ENCODE measurements at places on chromosomes 2 and 18.

- DNase-seq: no peak
- H3K27me3 ChIP-seq: no peaks in the 10 kb centered on the region
- no peaks in the 10 kb centered on the region for H3K36me3 ChIP-seq
- no peak overlapping the region for H3K4me3 ChIP-seq
- no peaks in the 10 kb centered on the region for H3K4me1 ChIP-seq
Measured at GRCh38 chr2:199488772-199489400, 31.1 kb upstream of the SATB2 start.

GRCh38 chr2:175282300-175282699 is 100.8 kb upstream of the ATP5MC3 start:
- DNase-seq: no peak
- no peaks in the 10 kb centered on the region for H3K36me3 ChIP-seq
- H3K27ac ChIP-seq: no peak overlapping the region
- H3K4me1 ChIP-seq: no peaks in the 10 kb centered on the region

DNA sequence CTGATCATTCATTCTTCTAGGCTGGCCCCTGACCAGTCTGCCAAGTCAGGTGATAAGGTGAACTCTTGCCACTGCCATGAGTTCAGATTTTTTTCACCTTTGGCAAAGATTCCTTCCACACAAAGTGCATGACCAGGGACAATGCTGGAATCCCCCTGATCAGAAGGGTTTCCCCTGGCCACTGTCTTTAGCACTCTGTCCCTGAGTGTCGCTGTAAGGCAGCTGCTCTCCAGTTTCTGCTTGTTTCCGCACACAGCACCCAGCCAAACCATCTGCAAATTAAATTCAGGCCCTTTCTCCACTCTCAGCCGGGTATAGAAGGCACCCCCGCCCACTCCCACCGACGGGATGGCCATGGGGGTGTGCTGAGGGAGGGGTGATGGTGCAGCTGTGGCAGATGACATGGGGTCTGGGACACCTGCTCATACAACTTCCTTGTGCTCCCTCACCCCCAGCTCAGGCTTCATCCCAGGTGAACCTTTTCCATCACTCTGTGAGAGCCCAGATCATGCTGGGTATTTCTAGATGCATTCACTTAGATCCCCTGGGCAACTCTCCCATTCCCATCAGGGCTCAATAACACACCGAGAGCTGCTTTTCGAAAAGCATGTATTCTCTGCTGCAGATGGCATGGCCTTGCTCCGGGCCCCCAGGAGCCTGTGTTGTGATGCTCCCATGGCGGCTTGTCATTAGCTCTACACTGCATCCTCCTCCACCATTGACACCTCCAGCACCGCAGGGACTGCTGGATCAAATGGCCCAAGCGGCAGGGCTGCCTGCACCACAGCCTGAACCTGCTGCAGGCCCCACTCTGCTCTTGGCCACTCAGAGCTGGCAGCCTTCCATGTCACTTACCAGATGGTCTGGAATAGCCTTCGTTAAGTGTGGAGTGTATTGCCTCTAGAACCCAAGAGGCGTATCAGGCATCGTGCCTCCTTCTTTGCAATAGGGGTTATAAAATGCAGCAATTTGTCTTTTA is 52.3 kb upstream of the ROCK2 start:
- H3K27ac ChIP-seq: no peak overlapping the region
- DNase-seq: no peak
- H3K27me3 ChIP-seq: no peaks in the 10 kb centered on the region
- no peaks in the 10 kb centered on the region for H3K4me1 ChIP-seq
- H3K4me3 ChIP-seq: no peak overlapping the region
- H3K36me3 ChIP-seq: no peaks in the 10 kb centered on the region

DNA sequence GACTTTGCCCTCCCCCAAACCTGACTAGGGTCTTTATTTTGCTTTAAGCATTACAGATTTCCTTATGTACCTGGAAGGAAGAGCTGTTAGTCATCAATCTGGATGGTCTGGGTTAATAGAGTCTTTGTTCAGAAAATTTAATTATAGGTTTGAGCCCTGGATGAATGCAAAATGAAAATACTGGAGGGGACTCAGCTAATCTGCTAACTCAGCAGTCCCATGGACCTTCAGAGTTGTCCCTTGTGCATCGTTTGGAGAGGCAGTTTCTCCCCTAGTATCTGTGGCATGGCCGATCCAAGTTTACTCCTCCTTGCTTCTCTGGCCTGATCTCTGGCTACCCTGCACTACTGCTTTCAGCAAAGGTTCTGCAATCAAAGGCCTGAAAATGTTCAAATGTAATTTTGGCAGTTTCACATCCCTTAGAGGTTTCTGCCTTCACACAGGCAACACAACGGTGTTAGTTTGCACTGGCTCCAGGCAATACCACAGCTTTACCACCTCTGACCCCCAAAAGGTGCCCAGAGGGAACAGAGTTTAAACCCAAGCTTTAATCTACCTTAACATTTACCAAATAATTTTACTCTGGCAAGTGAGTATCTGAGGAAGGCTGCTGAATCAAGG is 134.3 kb downstream of the THADA start:
- no peaks in the 10 kb centered on the region for H3K27me3 ChIP-seq
- peak overlapping the region; percentile 75 for H3K27ac ChIP-seq
- DNase-seq: no peak
- H3K36me3 ChIP-seq: no peaks in the 10 kb centered on the region

GRCh38 chr2:199160081-199160480 is 297.7 kb downstream of the SATB2 start:
- H3K27me3 ChIP-seq: no peaks in the 10 kb centered on the region
- no peak for DNase-seq
- H3K4me3 ChIP-seq: no peak overlapping the region
- no peak overlapping the region for H3K27ac ChIP-seq
- no peaks in the 10 kb centered on the region for H3K36me3 ChIP-seq

GRCh38 chr2:98543214-98543613 is 65.1 kb downstream of the COA5 start:
- no peaks in the 10 kb centered on the region for H3K4me1 ChIP-seq
- no peak for DNase-seq
- H3K27me3 ChIP-seq: no peaks in the 10 kb centered on the region
- no peak overlapping the region for H3K4me3 ChIP-seq

GRCh38 chr2:108169982-108170625 is 69.7 kb upstream of the SULT1C3 start:
- no peak overlapping the region for H3K4me3 ChIP-seq
- H3K27ac ChIP-seq: no peak overlapping the region
- no peak for DNase-seq
- no peaks in the 10 kb centered on the region for H3K4me1 ChIP-seq
- H3K27me3 ChIP-seq: no peaks in the 10 kb centered on the region

GRCh38 chr2:27736031-27736889 is 35.3 kb upstream of the MRPL33 start:
- H3K36me3 ChIP-seq: no peaks in the 10 kb centered on the region
- H3K4me1 ChIP-seq: peaks cover 5% of the 10 kb centered on the region
- no peak for DNase-seq
- H3K27me3 ChIP-seq: no peaks in the 10 kb centered on the region

- H3K27me3 ChIP-seq: peaks cover 21% of the 10 kb centered on the region
- H3K36me3 ChIP-seq: no peaks in the 10 kb centered on the region
- H3K4me3 ChIP-seq: peak overlapping the region; percentile 31
- no peak for DNase-seq
Measured at GRCh38 chr2:241821460-241822263, 12.7 kb downstream of the NEU4 start.

GRCh38 chr2:179059026-179059700 is 9.2 kb upstream of the CCDC141 start:
- no peak overlapping the region for H3K27ac ChIP-seq
- no peaks in the 10 kb centered on the region for H3K36me3 ChIP-seq
- no peaks in the 10 kb centered on the region for H3K4me1 ChIP-seq
- no peak overlapping the region for H3K4me3 ChIP-seq

GRCh38 chr2:120272763-120273481 is 20.3 kb downstream of the RALB start:
- H3K4me1 ChIP-seq: no peaks in the 10 kb centered on the region
- no peak for DNase-seq
- H3K36me3 ChIP-seq: no peaks in the 10 kb centered on the region
- H3K4me3 ChIP-seq: no peak overlapping the region

DNA sequence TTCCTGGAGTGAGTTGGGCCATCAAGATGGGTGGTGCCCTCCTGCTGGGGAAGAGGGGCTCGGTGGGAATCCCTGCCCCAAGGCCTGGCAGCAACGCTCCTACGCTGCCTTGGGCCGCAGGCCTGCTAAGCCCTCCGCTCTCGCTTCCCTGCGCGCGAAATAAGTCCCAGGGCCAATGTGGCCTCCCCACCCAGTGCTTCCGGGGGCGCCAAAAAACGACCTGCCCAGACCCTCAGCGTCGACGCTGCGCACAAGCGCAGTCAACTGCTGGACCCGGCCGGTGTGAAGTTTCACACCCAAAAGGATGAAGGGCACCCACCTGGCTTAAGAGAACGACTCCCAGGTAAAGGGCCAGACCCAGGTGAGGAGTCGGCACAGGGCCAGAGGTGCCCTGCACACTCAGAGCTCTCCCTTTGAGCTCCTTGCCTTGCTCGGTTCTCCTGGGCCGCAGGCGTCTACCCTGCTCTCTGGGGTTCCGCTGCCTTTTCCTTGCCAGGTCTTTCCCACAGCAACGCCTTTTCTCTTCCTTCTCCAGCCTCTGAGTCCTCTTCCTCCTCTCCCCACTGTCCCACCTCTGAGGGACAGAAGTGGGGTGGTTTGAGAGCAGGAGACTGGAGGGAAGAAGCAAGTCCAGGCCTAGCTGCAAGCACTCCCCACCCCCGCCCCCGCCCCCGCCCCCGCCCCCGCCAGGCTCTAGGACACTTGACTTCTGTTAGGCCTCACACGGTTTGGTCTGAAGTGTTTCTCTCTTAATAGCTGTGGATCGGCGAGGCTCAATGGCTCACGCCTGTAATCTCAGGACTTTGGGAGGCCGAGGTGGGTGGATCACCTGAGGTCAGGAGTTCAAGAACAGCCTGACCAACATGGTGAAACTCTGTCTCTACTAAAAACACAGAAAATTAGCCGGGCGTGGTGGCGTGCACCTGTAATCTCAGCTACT is at the start of gene DNAJC5G:
TSS of gene DNAJC5G (plus strand) at position 223 of the 940 bp plus-strand sequence. CDS start 1,296 bp downstream, outside the sequence.
- no peaks in the 10 kb centered on the region for H3K36me3 ChIP-seq
- H3K27ac ChIP-seq: no peak within 1 kb of the TSS
- no peak within 1 kb of the TSS for H3K4me3 ChIP-seq

DNA sequence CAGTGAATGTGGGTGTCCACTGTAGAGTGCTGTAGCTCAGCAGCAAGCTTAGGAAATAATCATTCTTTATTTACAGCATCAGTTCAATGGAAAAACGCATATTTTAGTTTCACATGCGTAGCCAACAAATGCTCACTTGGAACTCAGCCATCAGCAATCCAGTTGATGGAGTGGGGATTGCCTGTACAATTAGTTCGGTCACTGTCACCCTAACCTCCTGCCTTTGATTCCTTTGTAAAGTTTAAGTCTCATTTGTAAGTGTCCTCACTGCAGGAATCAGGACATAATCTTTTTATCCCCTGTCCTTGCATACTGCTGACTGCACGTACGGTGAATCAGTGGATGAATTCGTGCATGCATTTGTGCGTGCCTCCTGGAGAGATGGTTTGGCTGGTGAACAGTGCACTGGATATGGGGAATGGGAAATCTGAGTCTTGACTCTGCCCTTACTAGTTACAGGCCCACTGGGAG is 55.9 kb downstream of the RAB31 start:
- no peak for DNase-seq
- no peaks in the 10 kb centered on the region for H3K36me3 ChIP-seq
- H3K27me3 ChIP-seq: no peaks in the 10 kb centered on the region
- H3K4me3 ChIP-seq: no peak overlapping the region

- no peak for DNase-seq
- H3K4me3 ChIP-seq: no peak overlapping the region
- no peaks in the 10 kb centered on the region for H3K4me1 ChIP-seq
- H3K36me3 ChIP-seq: no peaks in the 10 kb centered on the region
- H3K27ac ChIP-seq: no peak overlapping the region
- H3K27me3 ChIP-seq: no peaks in the 10 kb centered on the region
Measured at GRCh38 chr2:232456296-232457120, 555 bp downstream of the ALPI start.

DNA sequence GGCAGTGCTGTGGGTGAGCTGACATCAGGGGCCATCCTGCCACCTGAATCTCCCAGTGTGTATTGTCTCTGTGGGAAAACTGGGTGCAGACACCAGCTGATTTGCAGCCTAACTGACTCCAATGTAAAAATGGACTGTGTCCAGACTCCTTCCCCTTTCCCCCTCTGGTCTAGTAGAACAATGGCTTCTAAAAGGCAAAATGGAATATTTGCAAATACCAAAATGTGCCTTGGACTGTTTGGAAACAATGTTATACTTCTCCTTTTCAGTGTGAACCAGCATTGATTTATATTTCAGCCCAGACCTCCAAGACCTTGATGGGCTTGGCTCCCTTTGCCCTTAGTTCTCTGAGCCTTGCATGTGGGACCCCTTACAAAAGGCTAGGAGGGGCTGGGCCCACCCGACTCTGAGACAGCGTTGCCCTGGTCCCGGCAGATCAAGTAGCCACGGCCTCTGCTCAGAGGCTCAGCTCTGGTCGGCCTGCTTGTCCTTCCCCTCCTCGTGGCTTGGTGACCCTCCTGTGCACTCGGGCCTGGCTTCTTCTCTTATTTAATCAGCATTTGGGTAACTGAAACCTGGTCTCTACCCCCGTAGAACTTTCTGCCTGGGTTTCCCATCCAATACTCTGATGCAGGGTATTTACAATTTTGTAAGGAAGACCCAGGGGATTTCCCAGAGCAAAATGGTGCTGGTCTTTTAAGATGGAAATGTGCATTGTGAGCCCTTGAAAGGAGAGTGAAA is 18.0 kb upstream of the ACKR3 start:
- no peaks in the 10 kb centered on the region for H3K27me3 ChIP-seq
- H3K4me1 ChIP-seq: no peaks in the 10 kb centered on the region
- no peak overlapping the region for H3K27ac ChIP-seq
- no peak overlapping the region for H3K4me3 ChIP-seq

- H3K27ac ChIP-seq: peak overlapping the region; percentile 60
- H3K27me3 ChIP-seq: no peaks in the 10 kb centered on the region
- no peaks in the 10 kb centered on the region for H3K4me1 ChIP-seq
- peak overlapping the region; percentile 4 for H3K4me3 ChIP-seq
Measured at GRCh38 chr2:229980431-229981184, 58.3 kb downstream of the FBXO36 start.

- no peak for DNase-seq
- peak overlapping the region; percentile 78 for H3K27ac ChIP-seq
- no peak overlapping the region for H3K4me3 ChIP-seq
- no peaks in the 10 kb centered on the region for H3K27me3 ChIP-seq
- H3K4me1 ChIP-seq: no peaks in the 10 kb centered on the region
Measured at GRCh38 chr2:9756692-9757250, 86.5 kb upstream of the TAF1B start.

DNA sequence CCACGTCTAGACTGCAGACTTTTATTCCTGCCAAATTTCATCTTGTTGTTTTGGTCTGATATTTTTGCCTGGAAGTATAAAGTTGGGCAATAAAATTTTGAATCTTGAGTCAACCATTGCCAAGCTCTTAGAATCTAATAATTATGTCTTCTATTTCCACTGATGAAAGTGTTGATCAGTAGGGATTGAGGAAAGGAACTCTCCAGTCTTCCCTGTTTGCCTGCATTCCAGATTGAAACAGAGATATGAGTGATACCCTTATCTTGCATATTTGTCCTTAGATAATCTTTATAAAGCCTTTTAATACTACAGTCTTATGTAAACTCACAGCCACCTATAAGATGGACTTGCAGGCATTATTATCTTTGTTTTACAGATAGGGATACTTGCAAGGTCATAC is 45.5 kb upstream of the UBE2E3 start:
- H3K27ac ChIP-seq: no peak overlapping the region
- no peaks in the 10 kb centered on the region for H3K27me3 ChIP-seq
- no peaks in the 10 kb centered on the region for H3K4me1 ChIP-seq
